ENCODE measurements at places on chromosomes 7 and 10. TPM values are rescaled to one million over a fixed set of nuclear protein-coding genes. Genes with fewer than 3 reads are reported as not detected.

LRIT1 gene
- not detected for total RNA-seq

SRGN gene
- total RNA-seq: 120 TPM

NPVF gene
- total RNA-seq: not detected

DCLRE1C gene
- total RNA-seq: 8.9 TPM

HPSE2 gene
- total RNA-seq: not detected

GSDME gene
- 6.6 TPM for total RNA-seq

PON1 gene
- total RNA-seq: 1.4 TPM

ASB4 gene
- 170 TPM for total RNA-seq

Measured in adrenal gland (tissue), 19 donors.